ENCODE measurements at places on chromosomes 4 and X.

- DNase-seq = no peak
Measured at GRCh38 chrX:74434336-74434735, 13.0 kb downstream of the SLC16A2 start.

DNA sequence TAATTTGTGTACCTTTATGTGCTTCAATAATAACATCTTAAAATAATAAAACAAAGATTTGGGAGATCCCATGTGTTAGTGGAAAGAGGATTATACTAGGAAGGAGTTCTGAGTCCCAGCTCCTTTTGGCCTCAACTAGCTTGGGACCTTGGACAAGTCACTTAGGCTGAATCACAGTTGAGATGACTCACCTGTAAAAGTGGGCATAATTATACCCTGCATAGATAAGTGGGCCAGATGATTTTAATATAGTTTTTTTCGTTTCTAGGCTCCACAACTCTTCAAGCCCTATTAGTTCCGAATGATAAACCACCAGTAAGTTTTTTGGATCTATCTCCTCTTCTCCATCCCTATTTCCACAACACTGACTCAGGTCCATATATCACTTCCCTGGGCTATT lies 131.8 kb downstream of the ENOX2 start:
- DNase-seq = no peak

DNA sequence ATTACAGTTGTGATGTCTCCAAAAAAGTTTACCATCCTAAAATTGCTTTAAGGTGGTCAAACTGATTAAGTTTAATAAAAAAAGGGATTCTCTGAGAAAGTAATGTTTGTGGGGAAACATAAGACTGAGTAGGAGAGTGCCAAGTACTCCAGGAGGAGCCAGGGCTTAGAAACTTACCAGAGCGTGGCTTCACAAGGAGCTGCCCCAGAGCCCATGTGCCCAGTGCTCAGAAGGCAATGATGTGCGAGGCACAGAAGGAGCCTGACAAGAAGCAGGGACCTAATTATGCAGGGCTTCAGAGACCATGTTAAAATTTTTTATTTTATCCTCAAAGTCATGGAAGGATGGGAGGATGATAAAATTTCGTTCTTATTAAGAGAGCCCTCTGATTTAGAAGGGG lies 204.2 kb downstream of the PALLD start:
- no peak for DNase-seq

DNA sequence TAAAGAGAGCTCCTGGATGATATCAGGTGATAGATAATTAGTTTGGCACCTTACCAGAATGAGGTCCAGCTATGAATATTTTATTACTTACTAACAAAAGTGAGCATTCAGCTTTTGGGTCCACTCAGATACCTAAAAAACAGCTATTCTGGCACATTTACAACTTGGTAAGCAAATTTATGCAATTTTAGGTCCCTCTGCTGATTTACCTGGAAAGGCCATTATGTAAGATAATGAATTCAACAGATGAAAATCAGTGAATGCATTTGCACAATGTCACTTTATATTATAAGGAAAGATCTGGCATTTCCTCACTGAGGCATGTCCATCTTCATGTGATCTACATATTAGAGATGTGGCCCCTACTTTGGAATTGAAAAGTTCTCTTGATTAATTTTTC lies 517.0 kb downstream of the SPRY1 start:
- DNase-seq = no peak

GRCh38 chrX:51878056-51878455 lies 15.4 kb upstream of the MAGED1 start:
- no peak for DNase-seq

GRCh38 chr4:86019362-86019761 lies 340.5 kb downstream of the MAPK10 start:
- DNase-seq = no peak

DNA sequence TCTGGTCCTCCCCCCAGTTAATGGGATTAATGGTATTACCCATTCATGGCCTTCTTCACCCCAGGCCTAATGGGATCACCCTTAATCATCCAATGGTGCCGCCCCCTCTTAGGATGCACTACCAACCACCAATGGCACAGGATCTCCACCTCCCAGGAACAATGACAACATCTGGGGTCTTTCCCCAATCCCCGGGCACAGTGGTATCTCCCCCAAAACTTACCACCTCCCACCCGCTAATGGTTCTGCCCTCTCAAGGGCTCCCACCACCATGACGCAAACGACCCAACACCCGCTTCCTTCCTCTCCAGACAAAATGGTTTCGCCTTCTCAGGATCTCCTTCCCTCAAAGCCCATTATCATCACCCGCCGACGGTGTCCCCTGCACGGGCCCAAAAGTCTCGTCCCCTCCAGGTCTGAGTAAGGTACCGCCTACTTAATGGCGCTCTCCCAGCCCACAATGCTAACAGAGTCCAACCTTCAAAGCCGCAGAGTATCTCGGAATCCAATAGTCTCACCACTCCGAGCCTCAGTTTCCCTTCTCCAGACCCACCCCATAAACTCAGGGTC lies 458 bp downstream of the GRIPAP1 start:
- no peak for DNase-seq

Data from hippocampal formation (tissue), 2 donors.